ENCODE measurements at places on chromosomes 11 and 22.
A peak's percentile ranks its signal among the peaks of the same experiment; 100 is the strongest.

DNA sequence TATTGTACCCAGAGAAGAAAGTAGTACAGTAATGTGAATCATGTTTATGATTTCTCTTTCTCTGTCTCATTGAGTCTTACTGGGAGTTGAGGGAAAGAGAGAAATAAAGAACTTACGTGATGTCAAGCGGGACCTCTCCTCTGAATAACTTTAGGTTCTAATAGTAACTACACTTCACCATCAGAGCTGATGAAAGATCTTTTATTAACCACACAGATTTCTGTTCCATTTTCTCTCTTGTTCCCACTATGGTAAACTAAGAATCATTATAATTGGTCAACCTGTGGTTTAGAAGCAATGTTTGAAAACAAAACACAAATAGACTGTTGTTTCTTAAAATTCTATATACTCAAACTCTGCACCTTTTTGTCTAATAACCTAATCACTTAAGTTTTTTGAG, 142.3 kb downstream of the ELP4 start:
- DNase-seq = no peak

DNA sequence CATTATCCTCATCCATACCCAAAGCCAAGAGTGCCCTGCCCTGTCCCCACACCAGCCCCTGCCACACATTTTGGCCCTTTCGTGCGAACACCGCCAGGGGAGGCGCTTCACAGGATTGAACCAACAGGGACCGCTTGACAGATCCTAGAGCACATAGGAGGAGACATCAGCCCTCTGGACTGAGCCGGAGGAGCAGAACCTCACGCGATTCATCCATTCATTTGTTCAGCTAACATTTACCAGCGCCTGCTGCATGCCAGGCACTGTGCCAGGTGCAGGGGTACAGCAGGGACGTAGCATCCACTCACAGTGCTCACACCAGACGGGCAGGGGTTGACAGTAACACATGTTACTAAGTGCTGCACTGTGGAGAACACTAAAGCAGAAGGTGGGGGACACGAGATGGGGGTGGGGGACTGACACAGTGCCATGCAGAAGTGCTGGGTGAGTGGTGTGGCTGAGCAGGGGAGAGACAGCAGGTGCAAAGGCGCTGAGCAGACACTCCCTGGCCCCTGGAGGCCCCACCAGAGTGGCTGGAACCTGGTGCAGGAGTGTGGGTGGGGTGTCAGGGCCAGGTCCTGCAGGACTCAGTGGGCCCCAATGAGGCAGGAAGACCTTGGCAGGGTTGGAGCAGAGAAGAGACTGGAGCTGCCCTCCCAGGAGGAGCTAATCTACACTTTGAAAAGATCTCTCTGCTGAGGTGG, 3.4 kb downstream of the GNAZ start:
- DNase-seq = no peak

DNA sequence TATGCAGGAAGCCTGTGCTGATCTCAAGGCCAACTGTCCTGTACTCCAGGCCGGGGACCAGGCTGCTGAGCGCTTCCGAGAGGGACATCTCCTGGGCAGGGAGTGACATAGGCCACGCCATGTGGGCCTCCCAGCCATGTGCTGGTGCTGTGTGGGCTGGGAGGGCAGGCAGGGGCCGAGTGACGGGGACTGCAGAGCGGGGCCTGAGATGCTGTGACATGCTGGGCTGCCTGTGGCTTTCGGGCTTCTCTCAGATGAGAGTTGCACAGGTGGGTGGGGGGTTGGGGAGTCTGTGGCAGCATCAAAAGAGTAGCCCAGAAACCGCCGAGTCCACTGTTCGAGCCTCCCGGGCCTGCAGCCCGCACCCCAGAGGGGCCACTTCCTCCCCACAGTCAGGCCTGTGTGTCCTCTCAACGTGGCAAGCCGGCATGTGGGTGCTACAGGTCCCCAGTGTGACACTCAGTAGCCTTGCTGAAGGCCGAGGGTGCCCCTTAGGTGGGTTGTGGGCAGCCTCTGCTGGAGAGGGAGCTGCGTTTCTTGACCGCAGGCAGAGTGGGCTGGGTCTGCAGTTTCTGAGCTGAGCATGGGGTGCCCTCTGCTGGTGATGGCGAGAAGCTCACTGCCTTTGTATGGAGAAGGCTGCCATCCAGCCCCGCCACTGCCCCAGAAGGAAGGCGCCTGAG, 101.2 kb downstream of the BCR start:
- peak; percentile 62 for DNase-seq

DNA sequence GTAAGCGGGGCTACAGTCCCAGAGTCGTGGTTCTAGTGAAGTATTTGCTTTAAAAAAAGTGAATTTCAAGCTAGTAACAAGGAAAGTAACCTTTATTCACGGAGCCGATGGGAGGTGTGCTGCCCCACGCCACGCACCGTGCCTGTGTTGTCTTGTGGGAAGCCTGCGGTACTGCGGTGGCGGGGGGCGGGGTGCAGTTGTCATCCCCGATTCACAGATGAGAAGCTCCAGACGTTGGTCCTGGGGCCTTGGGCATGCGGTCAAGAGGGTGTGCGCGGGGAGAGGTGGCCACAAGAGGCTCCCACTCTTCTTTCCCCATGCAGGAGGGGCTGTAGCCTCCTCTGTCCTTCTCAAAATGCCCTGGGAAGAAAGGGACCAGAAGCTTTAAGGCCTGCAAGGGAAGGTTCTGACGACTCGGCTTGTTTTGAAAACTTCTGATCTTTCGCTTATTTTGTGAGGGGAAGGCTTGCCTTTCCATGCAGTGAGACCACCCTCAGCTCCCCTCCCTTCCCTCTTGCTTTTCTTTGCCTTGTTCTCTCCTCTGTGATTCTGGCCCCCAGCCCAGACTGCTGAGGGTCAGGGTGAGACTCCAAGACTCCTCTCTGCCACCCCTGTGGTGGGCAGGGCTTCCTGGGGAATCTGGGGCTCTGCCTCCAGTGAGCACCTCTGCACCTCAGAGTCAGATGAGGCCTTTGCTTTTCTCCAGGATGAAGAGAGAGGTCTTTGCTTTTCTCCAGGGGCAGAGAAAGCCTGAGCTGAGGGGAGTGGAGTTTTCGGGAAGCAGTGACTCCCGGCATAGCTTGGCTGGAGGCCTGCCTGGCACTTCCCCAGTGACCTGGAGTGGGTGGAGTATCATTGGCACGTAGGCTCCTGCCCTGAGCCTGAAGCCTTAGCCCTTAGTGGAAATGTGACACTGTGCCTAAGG, 6.2 kb downstream of the GLB1L3 start:
- no peak for DNase-seq

GRCh38 chr11:110830747-110831146, 118.5 kb upstream of the ARHGAP20 start:
- no peak for DNase-seq

- no peak for DNase-seq
These were observed 75.0 kb upstream of the PRODH start for GRCh38 chr22:19011075-19011474.

DNA sequence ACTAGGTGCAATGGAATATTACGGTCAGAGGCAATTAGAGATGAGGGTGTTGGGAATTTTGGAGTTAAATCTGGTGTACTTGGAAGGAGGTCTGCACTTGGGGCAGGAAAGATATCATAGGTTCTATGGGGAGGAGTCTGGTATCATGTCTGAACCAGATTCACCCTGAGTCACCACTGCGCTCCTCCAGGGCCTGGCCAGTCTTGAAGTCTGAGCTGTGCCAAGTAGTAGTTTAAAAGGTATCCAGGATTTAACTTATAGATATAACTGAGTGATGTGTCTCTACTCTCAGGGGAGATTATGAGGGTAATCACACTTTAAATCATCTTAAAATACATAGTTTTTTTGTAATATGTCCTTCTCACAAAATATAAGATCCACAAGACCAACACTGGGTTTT, 6.6 kb downstream of the CNGA4 start:
- DNase-seq = no peak

GRCh38 chr11:128069665-128070064, 517.7 kb downstream of the ETS1 start:
- no peak for DNase-seq

Measured in inflammatory macrophage treated with lipopolysaccharide for 4 hours (primary cell).